ENCODE measurements at places on chromosomes 11 and 22.

DNA sequence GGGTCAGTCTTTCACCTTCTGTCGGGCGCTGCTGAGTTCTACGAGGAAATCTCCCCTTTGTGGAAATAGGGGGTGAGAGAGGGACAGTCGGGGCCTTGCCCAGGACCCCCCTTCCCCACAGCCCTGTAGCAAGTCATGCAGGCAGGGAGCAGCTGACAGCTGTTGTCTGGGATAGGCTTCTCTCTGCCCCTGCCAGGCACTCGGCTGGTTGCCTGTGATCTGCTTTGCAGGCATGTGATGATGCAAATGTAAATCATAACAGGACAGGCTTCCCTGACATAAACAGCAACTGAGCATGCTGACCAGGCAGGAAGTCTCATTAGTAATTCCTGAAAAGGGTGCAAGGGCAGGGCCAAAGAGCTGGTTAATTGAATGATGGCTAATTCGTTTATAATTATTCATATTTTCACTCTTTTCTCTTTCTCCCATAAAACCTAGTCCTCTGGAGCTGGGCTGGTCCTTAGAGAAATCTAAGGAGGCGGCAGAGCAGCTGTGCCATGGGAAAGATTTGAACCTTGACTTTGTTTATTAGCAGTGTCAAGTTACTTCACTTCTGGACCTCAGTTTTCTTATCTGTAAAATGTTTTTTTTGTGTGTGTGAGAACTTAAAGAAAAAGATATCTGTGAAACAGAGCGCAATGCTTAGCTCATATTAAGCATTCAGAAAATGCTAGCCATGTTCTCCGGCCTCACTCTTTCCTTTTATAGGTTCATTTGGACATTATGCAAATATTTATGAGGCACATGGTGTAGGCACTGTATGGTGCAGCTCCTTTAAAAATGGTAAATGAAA lies 129.7 kb downstream of the LDLRAD3 start:
- DNase-seq, result peak; percentile 74

- no peak for DNase-seq
Observed at GRCh38 chr11:2995031-2995561, 3.0 kb upstream of the NAP1L4 start.

DNA sequence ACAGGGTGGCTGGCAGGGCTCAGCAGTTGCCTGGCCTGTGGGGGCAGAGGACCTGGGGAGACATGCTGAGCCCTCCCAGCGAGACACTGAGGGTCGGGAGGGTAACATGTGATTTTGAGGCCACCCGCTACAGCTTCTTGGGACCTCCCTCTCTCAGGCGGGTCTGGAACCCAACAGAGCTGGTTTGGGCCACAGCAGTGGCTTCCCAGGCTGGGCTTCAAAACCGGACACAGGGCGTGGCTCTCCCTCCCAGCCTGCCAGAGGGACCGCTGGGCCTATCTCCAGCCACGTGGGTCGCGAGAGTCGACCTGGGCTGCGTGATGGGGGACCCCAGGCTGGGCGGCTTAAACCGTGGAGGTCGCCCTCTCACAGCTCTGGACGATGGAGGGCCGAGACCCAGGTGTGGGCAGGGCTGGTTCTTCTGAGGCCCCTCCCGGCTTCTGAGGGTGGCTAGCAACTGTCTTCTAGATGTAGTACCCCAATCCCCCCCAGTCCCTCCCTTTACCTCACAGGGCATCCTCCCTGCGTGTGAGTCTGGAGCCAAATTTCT lies 91.7 kb downstream of the KCNQ1 start:
- no peak for DNase-seq

DNA sequence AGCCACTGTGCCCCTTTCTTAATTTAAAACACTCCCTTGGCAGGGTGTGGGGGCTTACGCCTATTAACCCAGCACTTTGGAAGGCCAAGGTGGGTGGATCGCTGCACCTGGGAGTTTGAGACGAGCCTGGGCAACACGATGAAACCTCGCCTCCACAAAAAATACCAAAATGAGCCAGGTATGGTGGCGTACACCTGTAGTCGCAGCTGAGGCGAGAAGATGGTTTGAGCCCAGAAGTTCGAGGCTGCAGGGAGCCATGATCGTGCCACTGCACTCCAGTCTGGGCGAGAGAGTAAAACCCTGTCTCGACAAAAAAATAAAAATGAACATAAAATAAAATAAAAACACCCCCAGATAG lies 45.0 kb downstream of the LINC01488 start:
- DNase-seq, result no peak

GRCh38 chr11:65498042-65498726 lies 661 bp upstream of the MALAT1 start:
- DNase-seq, result no peak

GRCh38 chr11:103484545-103484944 lies 375.3 kb downstream of the DYNC2H1 start:
- no peak for DNase-seq

- DNase-seq, result no peak
Observed at GRCh38 chr22:31272522-31273446, 19.5 kb downstream of the PIK3IP1 start.
